NCI-H510A (cell line): ENCODE measurements at places on chromosomes 6 and 20.

DNA sequence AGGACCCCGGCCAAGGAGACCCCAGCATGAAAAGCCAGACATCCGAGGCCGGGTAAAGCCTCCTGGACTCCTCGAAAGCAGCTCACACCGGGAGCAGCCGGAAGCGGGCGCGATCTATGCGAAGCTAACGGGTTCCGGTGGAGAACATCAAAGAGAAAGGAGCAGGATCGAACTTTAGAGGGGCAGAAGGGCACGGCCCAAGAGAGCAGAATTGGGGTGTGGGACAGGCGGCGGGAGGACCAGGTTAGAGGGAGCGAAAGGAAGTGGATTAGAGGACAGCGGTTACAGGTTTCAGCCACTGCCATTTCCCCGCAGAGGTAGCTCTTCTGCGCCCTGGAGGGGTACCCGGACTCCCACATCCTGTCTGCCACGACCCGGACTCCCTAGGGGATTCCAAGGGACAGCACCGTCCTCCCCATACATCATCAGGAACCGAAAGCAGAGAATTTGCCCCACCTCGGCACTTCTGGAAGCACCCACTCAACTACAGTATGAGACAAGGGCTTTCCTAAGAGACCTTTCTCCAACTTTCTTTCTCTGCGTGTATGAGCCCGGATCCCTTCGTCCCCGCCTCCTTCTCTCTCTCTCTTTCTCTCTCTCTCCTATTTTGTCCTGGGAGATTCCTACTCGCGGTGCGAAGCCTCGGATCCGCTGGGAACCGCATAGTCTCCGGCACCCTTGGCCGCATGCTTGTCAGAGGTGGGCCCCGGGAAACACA, 507 bp upstream of the VGLL2 start:
- no peak for DNase-seq

- no peak for DNase-seq
Measured at GRCh38 chr20:11540558-11540957, 377.1 kb upstream of the BTBD3 start.

- DNase-seq: no peak
Measured at GRCh38 chr6:29489286-29489685, 1.5 kb upstream of the MAS1L start.

DNA sequence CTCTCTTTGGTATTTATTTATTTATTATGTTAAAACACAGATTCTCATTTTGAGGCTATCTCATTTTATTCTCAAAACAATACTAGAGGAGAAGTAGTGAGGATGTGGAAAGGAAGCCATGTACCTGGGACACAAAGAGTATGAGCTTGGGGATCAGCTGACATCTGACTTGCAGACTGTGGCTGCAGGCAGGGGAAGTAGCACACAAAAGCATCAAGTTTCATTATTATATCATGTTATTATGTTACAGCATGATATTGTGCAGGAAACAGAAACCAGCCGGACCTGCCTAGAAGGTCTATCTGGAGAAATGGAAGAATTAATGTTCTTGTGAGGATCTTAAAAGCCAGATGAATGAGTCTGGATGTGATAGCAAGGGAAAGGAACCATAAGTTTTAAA, 248.2 kb downstream of the KHDC1L start:
- no peak for DNase-seq

DNA sequence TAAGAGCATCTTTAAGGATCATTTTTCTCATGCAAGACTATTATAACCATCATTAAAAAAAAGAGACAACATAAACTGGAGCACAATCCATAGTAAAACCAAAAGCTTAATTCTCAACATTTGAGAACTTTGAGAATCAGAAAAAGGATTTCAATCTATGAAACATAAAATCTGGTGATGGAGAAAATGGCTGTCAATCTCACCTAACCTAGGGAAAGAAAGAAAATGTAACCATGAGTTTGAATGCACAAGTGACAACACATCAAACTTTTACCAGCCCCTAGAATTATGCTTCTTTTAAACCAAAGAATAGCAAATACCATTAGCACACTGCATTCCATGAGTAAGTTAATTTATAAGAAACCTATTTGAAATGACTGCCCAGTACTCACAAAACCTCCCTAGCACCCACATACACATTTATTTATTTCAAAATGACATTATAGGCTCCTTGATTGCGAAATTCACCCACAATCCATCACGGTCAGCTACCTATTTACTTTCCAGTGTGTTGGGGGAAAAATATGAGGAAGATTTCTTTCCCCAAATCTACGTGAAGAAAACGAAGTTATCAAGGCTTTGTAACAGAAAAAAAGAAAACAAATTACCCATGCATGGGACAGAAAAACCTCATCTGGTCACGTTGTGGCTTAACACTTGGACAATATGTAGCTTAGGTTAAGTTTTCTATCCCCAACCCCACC, 828 bp downstream of the ASCC3 start:
- DNase-seq: no peak

- DNase-seq: no peak
Measured at GRCh38 chr20:46458866-46459750, 52.7 kb upstream of the ELMO2 start.

- DNase-seq: no peak
Measured at GRCh38 chr6:85490516-85491248, 40.8 kb downstream of the NT5E start.

GRCh38 chr20:41654884-41655283, 36.7 kb upstream of the CHD6 start:
- DNase-seq: no peak
